Stimulated activated CD8-positive, alpha-beta memory T cell treated with anti-CD3 and anti-CD28 coated beads, Interleukin-15, amount 100 ng/mL, for 1 hour (primary cell): ENCODE measurements at places on chromosomes 2 and 18.

DNA sequence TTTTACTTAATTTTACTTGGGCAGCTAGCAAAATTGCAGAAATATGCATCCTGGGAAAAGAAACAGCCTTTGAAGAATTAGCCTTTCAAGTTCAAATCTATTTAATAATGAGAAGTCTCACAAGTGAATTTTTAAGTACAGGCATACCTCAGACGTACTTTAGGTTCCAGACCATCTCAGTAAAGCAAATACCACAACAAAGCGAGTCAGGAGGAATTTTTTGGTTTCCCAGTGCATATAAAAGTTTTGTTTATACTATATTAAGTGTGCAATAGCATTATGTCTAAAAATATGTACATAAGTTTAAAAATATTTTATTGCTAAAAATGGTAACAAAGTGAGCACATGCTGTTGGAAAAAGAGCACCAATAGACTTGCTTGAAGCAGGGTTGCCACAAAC lies 50.8 kb upstream of the TWSG1 start:
- DNase-seq, result no peak

DNA sequence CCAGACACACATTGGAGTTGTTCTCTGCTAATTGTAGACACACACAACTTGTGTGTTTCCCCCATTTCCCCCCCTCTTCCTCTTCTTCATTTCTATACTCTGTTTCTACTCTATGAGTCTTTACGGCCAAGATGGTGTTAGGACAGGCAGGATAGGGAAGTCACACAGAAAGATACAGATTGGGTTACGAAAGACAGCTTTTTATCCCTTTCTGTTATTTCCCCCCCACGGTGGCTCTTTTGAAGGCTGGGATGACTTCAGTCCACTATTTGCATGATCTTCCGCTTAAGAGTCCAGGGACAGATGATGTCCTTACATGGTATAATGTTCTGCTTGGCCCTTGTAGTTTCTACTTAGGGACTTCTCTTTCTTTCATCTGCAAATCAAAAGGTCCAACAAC lies 1.6 kb upstream of the EMILIN2 start:
- no peak for DNase-seq

DNA sequence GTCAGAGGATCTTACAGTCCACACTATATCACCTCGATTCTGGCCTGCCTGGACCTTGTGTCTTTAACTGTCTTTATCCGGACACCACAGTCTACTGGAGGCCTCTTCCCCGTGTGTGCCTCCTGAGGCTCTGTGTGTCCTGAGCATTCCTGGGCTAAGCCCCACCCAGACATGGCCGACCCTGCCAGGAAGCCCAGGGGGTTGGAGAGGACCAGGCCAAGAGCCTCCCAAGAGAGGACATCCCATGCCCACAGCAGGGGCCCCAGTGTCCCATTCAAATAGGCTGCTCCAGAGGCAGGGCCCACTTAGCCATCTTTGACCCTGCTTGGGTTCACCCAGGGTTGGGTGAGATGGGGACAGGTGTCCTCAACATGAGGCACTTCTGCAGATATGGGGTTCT lies 84.7 kb upstream of the OTOS start:
- no peak for DNase-seq

- DNase-seq, result no peak
These were observed 19.5 kb upstream of the TSPYL6 start for GRCh38 chr2:54275541-54275940.

- DNase-seq, result no peak
These were observed 52.5 kb downstream of the GAREM1 start for GRCh38 chr18:32418148-32418547.

DNA sequence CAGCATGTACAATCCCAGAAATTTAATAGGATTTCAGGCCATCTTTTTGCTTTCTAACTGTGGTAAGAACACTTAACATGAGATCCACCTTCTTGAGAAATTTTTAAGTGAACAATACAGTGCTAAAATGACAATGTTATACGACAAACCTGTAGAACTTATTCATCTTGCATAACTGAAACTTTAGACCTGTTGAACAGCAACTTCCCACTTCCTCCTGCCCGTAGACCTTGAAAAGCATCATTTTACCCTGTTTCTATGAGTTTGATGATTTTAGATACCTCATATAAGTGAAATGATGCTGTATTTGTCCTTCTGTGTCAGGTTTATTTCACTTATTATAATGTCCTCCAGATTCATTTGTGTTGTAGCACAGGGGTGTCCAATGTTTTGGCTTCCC lies 128.2 kb downstream of the CD226 start:
- DNase-seq, result no peak

- DNase-seq, result no peak
These were observed 7.8 kb downstream of the MFSD2B start for GRCh38 chr2:24017711-24018110.

- no peak for DNase-seq
These were observed 51.3 kb upstream of the CAB39 start for GRCh38 chr2:230661072-230661957.

GRCh38 chr2:136487421-136487820 lies 277.9 kb upstream of the THSD7B start:
- no peak for DNase-seq

GRCh38 chr2:141641462-141641861 lies 489.4 kb downstream of the LRP1B start:
- no peak for DNase-seq

DNA sequence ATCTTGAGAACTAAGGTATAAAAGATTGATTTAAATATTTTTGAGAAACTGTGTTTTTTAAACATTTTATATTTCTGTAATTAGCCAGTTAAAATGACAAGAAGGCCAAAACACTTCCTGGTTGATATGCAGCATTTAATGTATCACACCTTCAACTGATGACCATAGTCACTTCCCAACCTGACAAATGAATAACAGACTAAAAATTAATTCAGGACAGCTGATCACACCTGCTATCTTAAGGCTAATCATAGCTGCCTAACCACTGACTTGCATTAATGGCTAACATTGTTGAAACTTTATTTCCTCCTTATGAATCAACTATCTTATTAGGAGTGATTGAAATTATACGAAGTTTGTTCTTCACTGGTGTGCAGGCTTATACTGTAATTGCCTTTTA lies 125.8 kb upstream of the MSTN start:
- no peak for DNase-seq

GRCh38 chr2:197304556-197305011 lies 6.0 kb downstream of the ANKRD44 start:
- DNase-seq, result no peak

DNA sequence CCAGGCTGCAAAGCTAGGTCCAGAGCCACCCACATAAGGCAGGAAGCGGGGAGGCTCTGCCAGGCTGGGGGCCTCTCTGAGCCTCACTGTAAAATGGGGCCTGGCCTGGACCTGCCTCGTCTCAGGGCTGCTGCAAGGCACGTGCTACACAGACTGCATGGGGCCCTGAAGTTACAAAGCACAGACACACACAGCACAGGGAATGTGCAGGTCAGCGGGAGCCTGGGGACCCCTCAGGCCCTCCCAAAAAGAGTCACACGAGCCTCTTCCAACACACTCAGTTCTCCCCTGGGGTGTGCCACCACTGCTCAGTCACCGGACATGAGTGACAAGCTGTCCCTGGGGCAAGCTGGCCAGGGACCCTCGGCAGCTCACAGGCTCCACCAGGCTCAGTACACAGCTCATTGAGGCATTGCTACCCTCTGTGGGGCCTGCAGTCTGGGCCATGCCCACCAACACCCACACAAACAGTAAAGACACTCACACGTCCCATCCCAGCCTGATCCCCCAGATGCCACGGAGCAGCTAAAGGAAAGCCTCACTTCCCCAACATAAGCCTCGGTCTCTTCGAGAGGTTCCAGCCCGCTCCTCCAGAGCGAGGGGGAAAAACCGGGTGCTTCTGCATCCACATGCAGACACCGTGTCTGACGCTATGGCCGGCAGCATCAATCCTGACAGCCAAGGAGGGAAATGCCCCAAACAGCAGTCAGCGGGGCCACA lies 33.7 kb downstream of the BOK start:
- no peak for DNase-seq

DNA sequence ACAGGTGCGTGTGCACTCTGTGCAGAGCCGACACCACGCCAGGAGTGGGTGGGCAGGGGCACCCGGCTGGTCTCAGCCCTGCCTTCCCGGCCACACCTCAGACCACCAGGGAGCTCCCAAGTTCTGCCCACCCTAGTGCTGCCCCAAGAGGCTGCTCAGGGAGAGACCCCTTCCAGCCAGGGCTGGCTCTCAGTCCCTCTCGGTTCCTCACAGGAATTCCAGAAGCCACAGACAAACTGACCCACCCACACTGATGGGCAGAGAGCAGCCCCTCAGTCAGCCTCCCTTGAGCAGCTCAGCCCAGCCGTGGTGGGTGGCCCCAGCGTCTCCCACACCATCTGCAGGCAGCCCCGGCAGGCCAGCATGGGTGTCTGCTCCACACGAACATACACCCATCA lies 33.8 kb downstream of the GPC1 start:
- DNase-seq, result no peak

- DNase-seq, result no peak
These were observed 156.3 kb downstream of the SUCLG1 start for GRCh38 chr2:84302513-84303412.

- no peak for DNase-seq
These were observed 15.9 kb upstream of the TPO start for GRCh38 chr2:1397350-1397749.

DNA sequence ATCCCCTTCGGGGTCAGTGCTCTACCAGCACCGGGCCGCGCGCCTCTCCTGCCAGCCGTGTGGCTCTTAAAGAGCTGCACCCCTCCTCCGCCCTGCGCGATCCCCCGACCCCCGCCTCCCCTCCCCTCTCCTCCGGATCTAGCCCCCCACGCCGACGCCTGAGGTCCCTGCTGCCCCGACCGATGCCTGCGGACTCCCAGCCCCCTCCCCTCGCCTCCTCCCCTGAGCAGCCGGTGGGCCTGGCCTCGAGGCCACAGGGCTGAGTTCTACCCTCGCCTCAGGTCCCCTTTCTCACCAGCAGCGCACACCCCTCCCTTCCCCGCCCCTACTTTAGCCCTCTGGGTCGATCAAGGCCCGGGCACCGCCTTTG lies 5.8 kb upstream of the SIX3 start:
- DNase-seq, result no peak

- no peak for DNase-seq
These were observed 325.6 kb downstream of the TXNL1 start for GRCh38 chr18:56312551-56313335.

- DNase-seq, result no peak
These were observed 9.9 kb downstream of the NFE2L2 start for GRCh38 chr2:177254433-177255226.

- DNase-seq, result no peak
These were observed 52.6 kb upstream of the GALR1 start for GRCh38 chr18:77197073-77197472.
